ENCODE measurements at places on chromosomes 6 and 20.

DNA sequence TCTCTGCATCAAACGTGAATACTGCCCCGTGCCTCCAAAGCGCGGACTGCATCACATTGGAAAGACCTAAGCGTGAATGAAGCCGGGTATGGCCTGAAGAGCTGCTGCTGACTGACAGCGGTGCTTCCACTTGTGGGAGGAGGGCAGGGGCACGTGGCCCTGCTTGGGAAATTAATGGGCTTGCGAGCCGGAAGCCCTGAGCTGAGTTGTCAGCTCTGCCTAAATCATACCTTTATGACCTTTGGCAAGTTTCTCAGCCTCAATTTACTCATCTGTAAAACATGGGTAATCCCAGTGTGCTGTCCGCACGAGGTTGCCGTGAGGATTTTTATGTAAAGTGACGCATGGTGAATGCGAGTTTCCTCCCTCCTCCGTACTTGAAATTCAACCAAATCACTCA lies 67.0 kb upstream of the FOXQ1 start:
- DNase-seq: no peak

DNA sequence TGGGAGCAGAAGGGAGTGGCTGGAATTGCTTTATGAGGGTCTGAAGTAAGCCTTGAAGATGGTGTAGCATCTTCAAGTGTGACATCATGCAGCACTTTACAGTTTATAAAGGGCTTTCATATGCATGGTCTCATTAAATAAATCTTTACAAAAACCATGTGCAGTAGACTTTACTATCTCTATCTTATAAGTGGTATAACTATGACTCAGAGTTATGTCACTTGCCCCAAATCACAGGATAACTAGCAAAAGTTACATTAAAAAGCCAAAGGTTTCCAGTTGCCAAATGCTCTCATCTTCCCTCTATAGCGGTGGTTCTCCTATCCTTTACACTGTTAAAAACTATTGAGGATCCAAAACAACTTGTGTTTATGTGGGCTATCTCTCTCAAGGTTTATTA lies 687.7 kb upstream of the MARCKS start:
- no peak for DNase-seq

- no peak for DNase-seq
Observed at GRCh38 chr6:147774856-147775255, 266.4 kb downstream of the SAMD5 start.

- no peak for DNase-seq
Observed at GRCh38 chr6:157838718-157839430, 15.8 kb downstream of the SNX9 start.

DNA sequence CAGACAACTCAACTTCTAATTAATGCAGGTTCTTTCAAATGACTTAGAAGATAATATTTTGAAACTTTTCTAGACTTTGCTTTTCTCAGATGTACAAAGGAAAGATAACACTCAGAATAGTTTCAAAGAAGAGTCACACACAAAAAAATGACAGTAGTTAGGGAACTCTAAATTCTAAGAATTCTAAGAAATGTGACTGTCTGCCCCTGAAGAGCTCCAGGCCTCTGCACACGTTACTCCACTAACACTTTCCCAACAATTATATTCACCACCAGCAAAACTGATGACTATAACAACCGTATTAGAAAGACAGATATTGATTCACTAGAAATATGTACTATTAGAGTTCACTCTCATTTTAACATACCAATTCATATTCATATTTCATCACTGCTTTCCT lies 133.3 kb upstream of the SMLR1 start:
- DNase-seq: no peak

Measured in stimulated activated CD8-positive, alpha-beta memory T cell treated with anti-CD3 and anti-CD28 coated beads, Interleukin-7, amount 100 ng/mL, for 4 hours (primary cell).